Kidney glomerular epithelial cell (primary cell): ENCODE measurements at places on chromosomes 5 and 9.
A peak's percentile ranks its signal among the peaks of the same experiment; 100 is the strongest.

- DNase-seq: no peak
These were observed 49.6 kb upstream of the OSMR start for GRCh38 chr5:38795986-38796741.

GRCh38 chr5:169973056-169973455 is 7.2 kb downstream of the INSYN2B start:
- DNase-seq: no peak

- DNase-seq: no peak
These were observed 77.1 kb downstream of the MUSK start for GRCh38 chr9:110745676-110746075.

DNA sequence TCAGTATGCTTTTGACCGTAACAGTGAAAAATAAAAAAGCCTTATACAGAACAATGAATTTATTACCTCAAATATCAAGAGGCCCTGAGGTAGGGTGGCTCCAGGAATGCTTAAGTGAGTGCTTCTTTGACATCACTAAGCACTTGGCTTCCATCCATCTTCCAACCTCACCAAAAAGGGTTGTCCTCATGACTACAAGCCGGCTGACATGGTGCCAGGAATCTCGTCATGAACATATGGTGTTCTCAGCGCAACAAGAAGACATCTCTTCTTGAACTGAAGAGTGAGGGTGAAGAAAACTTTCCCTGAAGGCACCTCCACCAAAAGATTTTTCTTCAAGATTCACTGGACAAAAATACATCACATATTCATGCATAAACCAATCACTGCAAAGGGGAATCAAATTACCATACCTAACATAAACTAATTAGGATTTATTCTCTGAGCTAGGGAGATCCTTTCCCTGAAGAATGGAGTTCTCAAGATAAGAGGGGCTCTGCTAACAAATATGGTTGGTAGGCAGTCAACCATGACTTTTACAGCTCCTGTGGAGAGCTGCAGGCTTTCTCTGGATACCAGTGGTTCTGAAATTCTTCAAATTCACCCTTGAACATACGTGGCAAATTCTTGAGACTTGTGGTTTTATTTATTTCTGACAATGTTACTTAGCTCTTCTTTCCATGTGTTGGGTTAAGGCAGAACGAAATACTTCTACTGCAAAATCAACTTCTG is 49.5 kb downstream of the AGXT2 start:
- peak; percentile 4 for DNase-seq

DNA sequence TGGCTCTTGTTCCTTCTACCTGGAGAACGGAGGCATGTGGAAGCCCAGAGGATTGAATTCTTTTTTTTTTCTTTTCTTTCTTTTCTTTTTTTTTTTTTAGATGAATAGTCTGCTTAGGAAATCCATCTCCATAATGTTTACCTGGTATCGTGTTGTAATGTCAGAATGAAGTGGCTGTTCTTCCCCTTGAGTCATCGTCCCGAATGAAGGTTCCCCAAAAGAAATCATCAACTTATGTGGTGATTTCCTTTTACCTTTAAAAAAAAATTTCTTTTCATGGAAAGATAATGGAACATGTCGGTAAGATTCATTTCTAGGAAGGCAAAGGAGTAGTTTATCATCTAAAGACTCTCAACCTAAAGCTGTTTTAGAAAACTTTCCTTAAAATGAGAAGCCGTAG is 59.7 kb downstream of the DOCK8 start:
- no peak for DNase-seq

- no peak for DNase-seq
These were observed 551.9 kb downstream of the PRELID2 start for GRCh38 chr5:145283141-145283810.

- peak; percentile 73 for DNase-seq
These were observed 123.2 kb downstream of the MYO10 start for GRCh38 chr5:16812911-16813310.

GRCh38 chr5:94613583-94613982 is 4.8 kb downstream of the KIAA0825 start:
- no peak for DNase-seq

DNA sequence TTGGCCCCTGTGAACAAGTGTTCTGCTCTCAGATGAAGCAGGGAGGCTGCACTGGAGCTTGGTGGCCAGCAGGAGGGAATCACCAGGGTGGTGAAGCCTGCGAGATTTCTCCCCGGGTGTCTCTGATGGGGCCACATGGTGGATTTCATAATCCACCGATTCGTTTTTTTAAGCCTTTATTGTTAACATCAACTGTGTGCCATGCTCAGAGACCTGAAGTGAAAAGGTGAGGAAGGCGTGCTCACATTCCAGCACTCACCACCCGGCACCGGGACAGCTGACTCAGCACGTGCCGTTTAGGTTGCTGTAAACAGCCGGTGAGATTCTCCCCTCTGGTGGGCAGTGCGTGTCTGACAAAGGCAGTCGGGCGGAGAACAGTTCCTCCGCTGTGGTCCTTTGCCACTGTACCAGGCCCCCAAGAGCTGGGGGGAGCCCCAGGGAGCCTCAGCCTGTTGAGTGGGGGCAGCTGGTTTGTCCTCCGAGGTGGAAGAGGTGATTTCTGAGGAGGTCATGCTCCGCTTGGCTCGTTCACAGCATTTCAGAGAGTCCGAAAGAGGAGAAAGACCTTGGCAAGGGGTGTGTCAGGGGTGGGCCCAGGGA is 12.7 kb upstream of the AHRR start:
- DNase-seq: peak; percentile 26

DNA sequence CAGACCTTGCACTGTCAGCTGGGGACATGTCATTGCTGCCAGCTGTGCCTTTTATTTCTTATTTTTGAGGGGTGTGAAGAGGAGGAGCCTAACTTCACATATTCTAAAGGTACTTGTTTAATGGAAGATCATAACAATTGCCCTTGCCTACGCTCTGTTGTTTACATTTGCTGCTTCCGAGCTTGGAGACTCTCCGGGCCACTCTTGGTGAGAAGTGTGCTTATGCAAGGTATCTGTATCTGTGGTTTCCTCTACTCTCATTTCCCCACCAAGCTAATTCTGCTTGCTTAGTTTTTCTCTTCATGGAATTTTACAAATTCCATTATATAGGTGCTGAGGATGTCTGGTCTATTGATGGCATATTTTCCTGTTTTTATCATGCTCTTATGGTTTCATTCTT is 105.3 kb downstream of the RASGRF2 start:
- DNase-seq: no peak

- peak; percentile 83 for DNase-seq
These were observed 15.3 kb upstream of the NDST1 start for GRCh38 chr5:150492621-150493020.

GRCh38 chr9:138062196-138062595 is 184.6 kb downstream of the CACNA1B start:
- no peak for DNase-seq

DNA sequence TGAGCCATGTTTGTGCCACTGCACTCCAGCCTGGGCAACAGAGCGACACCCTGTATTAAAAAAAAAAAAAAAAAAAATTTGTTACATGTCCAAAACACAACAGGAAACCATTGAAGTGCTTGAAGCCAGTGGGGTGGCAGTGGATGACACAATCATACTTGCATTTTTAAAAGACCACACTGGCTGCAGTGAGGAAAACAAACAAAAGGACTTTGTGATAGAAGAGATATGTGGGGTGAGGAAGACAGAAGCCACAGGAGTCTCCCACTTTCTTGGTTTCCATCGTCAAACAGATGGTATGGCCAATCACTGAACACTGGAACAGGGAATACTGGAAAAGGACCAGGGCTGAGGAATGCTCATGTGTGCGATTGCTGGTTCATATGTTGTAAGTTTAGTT is 20.9 kb upstream of the COMMD10 start:
- no peak for DNase-seq

DNA sequence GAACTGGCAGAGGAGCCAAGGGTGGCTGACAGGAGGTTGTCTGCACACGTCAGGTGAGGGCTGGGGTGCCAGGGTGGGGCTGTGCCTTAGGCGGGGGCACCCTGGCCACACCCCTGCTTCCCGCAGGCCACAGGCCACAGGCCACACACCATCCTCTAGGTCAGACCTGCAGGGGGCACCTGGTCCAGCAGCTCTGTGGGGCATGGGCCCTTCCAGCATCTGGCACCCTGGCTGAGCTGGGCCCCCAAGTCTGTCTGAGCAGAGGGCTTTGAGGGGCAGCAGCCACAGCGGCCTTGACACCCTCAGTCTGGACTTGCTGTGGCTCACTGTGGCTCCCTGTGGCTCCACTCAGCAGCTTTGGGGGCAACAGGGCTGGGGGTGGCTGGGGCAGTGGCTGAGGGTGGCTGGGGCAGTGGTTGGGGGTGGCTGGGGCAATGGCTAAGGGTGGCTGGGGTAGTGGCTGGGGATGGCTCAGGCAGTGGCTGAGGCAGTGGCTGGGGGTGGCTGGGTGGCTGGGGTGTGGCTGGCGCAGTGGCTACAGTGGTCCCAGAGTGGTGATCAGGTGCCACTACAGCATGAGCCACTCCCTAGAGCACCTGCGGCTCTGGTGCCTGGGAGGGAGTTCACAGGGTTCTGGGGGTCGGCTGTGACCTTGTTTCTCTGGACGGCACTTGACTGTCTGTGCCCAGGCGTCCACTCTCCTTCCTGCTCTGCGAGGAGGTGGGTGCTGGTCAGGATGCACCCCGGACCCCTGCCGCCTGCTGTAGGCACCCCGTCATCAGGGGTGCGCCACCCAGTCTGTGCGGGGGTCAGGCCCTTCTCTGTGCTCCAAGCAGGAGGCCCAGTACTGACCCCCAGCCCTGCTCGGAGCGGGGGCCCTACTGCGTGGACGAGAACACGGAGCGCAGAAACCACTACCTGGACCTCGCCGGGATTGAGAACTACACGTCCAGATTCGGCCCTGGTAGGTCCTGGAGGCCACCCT is 27.1 kb downstream of the NKD2 start:
- no peak for DNase-seq

DNA sequence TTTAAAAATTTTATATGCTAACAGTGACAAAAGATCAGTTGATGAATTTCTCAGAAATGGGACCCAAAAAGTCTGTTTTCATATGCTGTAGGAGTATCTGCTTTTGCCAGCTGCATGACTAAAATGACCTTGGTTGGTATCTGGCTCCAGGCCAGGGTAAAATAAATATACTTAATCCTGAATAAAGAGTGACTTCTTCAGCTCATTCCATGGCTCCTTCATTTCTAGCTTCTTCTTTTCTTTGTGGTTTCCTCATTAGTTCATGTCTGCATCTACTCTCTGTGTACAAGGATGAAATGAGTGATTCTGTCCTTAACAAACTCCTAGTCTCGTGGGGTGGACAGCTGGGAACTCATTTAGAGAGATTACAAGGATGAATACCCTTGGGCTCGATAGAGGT is 36.0 kb downstream of the RCL1 start:
- peak; percentile 28 for DNase-seq

- DNase-seq: no peak
These were observed 59.1 kb downstream of the PHF2 start for GRCh38 chr9:93635186-93636107.
